Hematopoietic multipotent progenitor cell treated with erythropoietin and hydrocortisone succinate and interleukin-3 and kit ligand, for 8 days (in vitro differentiated cells): ENCODE measurements at places on chromosomes 4 and X.

GRCh38 chr4:178941975-178942374 lies 1499.7 kb upstream of the AGA start:
- DNase-seq, result no peak

DNA sequence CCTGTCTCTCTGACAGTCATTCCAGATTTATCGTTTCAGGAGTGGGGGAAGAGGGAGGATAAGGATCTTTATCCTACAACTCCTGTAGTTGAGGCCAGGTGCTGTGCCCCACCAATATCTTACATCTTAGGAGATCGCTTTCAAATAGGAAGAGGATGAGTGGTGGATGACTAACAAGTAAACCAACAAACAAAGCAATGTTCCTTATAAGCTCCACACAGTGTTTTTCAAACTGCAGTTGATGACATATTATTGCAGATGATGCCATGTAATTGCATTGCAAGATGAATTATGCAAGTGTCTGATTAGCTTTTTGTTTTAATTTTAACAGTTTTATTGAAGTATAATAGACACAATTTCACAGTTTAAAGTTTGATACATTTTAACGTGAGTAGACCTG lies 35.8 kb upstream of the TMEM164 start:
- no peak for DNase-seq

GRCh38 chr4:172830295-172830764 lies 338.3 kb upstream of the GALNT7 start:
- peak; percentile 22 for DNase-seq

- DNase-seq, result no peak
Observed at GRCh38 chr4:69727926-69728325, 32.5 kb downstream of the SULT1B1 start.

DNA sequence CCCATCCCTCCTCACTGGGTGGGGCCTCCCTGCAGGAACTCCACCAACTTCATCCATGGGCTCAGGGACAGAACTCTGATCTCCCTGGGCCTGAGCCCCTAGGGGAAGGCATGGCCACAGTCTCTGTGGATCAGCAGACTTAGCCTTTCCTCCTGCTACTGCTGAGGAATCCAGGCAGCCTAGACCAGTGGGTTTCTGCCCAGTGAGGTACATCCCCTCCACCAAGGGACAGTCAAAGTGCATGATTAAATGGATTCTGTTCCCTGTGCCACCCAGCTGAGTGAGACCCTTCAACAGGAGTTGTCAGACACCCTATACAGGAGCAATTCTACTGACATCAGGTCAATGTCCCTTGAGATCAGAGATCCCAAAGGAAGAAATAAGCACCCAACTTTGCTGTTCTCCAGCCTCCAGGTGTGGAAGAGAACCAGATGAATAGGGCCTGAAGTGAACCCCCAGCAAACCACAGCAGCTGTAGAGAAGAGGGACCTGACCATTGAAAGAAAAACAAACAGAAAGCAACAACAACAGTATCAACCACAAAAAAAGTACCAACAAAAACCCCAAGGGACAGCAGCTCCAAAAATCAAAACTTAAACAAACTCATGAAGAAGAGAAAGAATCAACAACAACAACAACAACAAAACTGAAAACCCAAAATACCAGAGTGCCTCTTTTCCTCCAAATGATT lies 84.8 kb downstream of the CHIC1 start:
- DNase-seq, result no peak

DNA sequence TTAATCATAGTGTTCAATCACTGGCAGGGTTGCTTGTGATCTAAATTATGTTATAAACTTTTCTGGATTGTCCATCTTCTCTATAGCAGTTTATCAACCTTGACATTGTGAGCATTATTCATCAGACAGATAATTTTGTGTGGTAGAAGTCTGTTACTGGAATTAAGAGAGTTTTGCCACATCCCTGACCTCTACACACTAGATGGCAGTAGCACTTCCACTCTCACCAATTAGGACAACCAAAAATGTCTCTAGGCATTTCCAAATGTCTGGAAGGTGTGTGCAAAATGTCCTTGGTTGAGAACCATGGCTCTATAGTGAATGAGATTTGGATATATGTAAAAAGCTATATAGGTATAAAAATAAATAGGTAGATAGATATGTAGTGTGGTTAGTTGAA lies 324.1 kb upstream of the FAM47C start:
- no peak for DNase-seq

DNA sequence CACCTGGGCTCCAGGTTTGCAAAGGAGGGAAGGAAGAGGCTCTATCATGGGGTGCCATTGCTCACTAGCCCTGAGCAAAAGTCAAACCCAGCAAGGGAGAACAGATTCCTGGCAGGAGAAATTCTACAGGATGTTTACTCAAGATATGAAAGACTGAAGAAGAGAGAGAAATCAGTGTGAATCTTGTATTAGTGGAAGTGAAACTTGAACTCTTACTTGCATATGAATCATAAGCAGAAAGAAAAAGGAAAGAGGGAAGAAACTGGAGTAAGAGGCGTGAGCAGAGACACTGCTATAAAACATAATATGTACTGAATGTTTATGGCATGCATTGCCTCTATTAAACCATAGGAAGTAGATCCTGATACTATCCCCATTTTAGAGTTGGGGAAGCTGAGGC lies 60.9 kb downstream of the C4orf46 start:
- no peak for DNase-seq

GRCh38 chrX:13808865-13809264 lies 8.0 kb downstream of the GPM6B start:
- DNase-seq, result no peak

DNA sequence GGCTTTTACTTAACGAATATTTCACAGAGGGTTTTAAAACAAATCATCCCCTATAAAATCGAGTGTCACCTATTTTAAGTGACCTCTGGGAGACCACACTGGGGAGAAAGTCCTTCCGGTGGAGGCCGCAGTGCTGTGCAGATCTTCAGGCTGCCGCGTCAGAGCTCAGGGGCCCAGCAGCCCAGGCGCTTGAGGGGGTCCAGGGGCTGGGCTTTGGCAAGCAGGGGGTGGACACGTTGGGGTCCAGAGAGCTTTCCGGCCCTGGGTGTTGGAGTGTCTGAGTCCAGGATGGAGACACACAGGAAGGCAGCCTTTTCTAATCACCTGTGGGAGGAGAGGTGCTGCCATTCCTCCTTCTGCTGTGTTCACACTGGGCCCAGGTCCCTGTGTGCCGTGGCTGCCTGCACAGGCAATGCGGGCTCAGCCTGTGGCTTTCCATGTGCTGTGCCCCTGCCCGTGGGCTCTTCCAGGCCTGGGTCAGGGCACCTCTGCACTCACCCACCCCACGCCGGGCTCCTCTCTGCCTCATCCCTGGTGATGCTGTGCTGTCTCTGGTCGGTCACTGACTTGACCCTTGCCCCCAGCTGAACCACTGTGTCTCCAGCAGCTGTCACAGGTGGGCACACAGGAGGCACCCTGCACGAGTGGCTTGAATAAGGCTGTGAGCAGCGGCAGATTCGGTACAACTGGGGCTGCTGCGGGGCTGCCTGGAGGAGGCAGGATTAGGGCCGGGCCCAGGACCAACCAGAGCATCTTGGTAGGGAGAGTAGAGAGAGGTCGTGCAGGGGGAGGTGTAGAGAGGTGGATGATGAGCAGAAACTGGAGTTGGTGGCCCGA lies 10.0 kb downstream of the HTRA3 start:
- DNase-seq, result no peak

DNA sequence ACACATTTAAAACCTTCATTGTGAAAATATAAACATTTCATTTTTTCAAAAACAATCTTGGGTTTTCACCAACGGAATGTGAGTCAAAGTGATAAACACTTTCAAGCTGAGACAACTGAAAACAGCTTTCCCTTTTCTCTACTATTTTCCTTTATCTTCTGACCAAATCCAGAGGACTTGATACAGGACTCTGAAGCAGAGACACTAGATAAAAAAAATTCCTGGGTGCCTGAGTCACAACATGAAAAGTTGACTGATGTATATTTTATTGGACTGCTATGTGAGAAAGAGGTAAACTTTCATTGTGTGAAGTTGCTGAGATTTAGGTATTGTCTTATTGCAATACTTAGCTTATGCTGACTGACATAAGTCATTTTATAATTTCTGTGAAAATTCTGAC lies 411.2 kb downstream of the SPOCK3 start:
- no peak for DNase-seq

DNA sequence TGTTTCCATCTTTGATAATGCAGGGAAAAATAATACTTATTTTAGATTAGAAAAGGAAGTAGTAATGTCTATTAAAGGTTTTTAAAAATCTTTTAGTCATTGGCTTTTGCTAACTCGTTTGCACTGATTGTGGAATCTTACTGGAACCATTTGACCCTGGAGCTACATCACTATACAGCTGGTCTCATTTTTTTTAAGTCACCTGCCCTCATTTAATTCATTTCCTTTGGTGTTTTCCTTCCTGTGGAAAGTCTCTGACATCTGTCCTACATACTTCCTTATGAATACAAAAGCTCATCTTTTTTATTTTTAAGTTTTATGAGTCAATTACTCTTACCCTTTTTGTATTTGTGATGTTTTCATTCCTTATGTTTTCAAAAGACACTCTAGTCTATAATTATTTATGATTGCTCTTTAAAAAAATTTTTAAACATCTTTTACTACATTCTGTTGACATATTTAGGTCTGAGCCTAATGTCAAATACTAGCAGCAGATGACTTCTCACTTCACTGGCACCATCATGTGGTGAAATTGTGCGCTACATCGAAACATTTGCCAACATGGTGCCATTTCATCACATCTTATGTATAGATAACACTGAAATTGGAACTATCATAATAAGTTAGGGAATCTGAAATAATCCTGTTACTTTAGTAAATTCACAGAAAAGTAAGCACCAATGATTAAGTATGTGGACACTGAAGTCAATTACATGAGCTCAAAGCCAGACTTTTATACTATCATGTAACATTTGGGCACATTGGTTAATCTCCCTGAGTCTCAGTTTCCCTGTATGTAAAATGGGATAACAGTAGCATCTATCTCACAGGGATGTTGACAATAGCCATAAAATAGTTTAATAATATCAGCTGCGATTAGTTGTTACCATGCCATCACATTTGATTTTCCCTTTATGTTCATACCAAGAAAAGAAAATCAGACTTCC lies 9.4 kb upstream of the MMAA start:
- DNase-seq, result peak; percentile 77

- DNase-seq, result no peak
Observed at GRCh38 chrX:105314458-105314857, 94.0 kb upstream of the TEX13A start.

DNA sequence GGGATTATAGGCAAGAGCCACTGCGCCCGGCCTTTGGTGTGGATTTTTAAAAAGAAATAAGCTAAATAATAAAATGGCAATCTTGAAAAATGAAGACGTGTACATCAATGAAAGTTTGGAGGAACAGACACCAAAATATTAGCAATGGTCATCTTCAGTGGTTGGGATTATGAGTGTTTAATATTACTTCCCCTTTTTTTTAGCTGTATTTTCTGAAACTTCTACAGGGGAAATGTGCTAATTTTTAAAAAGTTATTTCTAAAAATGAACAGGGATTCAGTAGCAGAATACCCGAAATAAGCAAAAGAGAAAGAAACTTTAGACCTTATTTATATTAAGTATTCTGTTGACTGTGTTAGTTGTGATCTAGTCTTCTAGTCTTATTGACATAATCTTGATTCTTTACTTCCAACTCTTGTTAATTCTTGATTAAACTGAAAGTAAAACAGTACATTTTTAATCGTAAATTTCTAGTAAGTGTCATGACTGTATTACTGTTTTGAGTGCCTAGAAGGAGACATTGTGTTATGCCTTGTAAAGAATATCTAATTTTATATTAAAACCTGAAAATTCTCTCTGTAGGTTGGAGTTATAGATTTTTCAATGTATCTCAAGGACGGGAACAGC lies 51.3 kb downstream of the RUFY3 start:
- DNase-seq, result no peak

DNA sequence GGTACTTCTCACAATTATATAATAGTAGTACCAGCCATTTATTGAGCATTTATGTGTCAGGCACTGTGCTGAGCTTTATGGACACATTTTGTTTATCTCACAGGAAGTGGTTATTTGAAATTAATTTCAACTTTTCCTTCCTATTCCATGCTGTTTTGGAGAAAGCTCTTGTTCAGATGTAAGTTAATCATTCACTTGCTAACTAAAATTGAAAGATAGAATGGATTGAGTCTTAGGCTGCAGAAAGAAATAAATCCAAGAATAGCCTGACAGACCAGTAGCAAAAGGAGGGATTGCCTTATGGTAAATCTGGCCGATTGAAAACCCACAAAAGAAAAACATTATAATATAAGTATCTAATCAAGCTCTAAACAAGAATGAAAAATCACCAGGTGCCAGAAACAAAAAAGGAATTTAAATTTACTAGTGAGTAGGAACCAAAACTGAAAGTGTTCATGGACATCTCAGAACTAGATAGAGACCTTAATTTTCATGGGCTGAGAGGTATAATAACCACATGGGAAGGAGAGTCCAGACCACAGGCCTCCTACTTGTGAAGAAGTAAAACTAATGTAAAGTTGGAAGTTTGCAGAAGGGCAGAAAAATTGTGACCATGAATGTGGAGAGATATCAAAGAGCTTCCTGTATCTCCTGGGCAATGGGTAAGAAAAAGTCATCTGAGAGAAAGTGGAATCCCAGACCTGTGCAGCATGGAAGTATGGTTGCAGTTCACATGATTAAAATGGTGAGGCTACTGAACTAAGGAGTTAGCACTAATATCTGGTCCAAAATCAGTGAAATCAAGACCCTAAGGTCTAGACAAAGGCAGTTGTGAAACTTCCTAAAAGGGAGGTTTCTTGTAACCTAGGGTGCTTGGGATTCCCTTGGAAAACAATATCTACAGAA lies 38.0 kb downstream of the RADX start:
- DNase-seq, result no peak

DNA sequence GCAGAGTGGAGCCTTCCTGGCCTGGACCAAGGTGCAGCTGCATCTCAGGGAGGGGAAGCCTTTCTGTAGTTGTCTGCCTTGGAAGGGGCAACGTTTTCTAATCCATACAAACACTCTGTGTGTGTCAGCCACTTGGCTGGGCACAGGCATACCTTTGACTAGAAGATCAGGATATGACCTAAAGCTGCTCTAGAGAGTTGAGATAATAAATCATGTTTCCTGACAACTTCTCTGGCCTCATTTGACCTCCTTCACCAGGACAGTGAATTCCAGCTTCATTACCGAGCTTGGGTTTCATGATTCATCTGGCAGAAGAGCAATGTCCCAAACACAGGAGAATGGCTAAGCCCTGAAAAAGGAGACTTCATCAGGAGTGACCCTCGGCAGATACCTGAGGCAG lies 89.6 kb upstream of the KIT start:
- DNase-seq, result no peak

DNA sequence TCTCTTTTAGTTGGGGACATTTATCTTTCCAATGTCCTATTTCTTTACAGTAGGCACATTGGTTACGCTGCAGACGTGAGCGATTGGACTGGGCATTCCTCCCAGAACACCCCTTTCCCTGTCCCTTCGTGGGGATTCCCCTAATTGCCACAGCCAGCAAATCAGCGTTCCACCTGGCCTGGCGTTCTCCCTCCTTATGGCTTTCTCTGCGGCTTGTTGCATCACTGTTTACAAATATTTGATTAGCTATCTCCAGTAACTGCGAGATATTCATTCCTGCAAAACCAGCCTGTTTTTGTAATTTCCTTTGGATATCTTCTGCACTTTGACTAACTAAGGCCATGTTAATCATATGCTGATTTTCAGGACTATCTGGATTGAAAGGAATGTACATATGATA lies 202.5 kb upstream of the KLF8 start:
- no peak for DNase-seq

- DNase-seq, result no peak
Observed at GRCh38 chrX:38313190-38313589, 14.1 kb downstream of the RPGR start.
